ENCODE measurements at places on chromosomes 11 and 22. TPM values are rescaled to one million over a fixed set of nuclear protein-coding genes. Genes with fewer than 3 reads are reported as not detected.

GRCh38 chr11:1718326-1718725 lies 21.3 kb downstream of the KRTAP5-6 start:
- DNase-seq: no peak

GRCh38 chr11:75272391-75272790 lies 31.8 kb downstream of the TPBGL start:
- DNase-seq: no peak

GRCh38 chr11:119863851-119864601 lies 135.0 kb upstream of the NECTIN1 start:
- no peak for DNase-seq

DNA sequence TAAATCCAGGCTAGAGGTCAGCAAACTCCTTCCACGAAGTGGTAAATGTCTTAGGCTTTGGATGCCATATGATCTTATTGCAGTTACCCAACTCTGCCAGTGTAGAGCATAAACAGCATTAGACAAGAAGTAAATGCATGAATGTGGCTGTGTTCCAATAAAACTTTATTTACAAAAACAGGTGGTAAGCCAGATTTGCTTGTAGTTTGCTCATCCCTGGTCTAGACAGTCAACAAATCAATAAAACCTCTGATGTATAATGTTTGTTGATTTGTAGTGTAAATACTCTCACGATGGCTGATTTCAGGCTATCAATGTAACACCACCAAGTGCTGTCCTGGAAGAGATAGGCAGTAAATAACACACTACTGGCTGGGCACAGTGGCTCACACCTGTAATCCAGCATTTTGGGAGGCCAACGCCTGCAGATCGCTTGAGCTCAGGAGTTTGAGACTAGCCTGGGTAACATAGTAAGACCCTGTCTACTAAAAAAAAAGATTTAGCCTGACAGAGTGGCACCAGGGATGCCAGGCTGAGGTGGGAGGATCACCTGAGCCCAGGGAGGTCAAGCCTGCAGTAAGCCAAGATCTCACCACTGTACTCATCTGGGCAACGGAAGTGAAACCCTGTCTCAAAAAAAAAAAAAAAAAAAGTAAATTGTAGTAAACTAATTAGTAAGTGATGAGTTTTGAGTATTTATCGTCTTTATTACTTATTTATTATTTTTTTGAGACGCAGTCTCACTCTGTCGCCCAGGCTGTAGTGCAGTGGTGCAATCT lies 6.9 kb upstream of the CATSPER1 start:
- DNase-seq: no peak

DNA sequence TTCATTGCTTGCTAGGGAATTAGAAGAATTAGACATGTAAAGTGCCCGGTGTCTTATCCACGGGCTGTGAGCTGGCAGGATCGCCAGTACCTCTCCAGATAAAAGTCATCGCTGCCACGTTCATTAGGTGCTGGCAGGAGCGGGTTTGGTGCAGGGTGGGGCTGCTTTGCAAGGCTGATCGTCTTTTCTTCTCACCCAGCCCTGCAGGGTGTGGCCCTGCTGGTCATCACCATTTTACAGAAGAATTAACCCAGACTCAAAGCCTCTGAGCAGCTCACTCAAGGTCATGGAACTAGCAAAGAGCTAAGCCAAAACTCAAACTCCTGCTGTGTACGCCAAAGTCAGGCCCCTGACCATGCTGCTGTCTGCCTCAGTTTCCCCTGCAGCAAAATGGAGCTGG lies 6.1 kb upstream of the FGF4 start:
- DNase-seq: no peak

GRCh38 chr22:34638128-34638527 lies 427.8 kb upstream of the ISX start:
- no peak for DNase-seq

- DNase-seq: no peak
Measured at GRCh38 chr11:118715837-118716260, 36.4 kb upstream of the TREH start.

- no peak for DNase-seq
Measured at GRCh38 chr22:46763051-46763705, 728 bp downstream of the TBC1D22A start.

DNA sequence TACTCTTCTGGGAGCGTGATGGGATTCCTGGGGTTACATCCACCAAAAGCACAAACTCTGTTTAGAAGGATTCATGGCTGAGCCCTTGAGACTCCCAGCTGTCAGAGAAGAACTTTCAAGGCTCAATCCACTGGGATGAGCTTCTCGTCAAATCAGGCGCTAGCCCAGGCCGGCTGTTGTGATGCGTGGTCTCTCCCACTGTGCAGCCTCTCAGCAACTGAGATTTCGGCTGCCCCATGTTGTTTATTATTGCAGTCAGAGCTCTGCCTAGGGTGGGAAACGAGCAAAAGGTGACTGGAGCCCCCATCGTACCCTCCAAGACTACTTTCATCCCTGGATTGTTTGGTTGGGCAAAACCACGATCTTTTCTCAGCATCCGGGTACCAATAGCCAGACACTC lies 251.6 kb downstream of the ETS1 start:
- no peak for DNase-seq

GRCh38 chr22:46389081-46389480 lies 53.6 kb downstream of the TRMU start:
- no peak for DNase-seq

DNA sequence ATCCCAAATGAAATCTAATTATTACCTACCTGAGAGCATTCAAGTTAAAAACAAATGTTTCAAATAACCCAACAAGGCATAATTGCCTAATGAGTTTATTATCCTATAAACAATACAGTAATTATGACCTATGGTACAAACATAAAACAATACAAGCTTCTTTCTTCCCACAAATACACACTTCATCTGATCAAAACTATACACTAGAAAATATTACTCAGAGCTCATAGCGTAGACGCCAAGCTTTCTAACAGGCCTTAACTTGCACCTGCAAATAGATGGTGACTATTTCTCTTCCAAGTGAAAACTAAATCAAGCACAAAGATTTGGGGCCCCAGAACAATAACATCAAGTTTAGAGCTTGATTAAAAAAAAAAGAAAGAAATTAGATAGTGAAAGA lies 78.1 kb downstream of the SOX6 start:
- no peak for DNase-seq

DNA sequence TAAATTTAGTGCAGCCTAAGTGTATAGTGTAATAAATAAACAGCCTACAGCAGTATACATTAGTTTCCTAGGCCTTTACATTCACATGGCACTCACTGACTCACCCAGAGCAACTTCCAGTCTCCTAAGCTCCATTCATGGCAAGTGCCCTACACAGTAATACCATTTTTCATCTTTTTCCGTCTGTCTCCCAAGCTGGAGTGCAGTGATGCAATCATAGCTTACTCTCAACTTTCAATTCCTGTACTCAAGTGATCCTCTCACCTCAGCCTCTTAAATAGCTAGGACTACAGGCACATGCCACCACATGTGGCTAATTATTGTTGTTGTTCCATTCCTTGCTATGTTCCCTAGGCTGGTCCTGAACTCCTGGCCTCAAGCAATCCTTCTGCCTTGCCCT lies 54.4 kb downstream of the FCHSD2 start:
- DNase-seq: peak; percentile 62

- peak; percentile 67 for DNase-seq
Measured at GRCh38 chr11:2195756-2196088, 24.1 kb upstream of the TH start.

GRCh38 chr11:96082002-96082899 lies 158.3 kb upstream of the MTMR2 start:
- no peak for DNase-seq

DNA sequence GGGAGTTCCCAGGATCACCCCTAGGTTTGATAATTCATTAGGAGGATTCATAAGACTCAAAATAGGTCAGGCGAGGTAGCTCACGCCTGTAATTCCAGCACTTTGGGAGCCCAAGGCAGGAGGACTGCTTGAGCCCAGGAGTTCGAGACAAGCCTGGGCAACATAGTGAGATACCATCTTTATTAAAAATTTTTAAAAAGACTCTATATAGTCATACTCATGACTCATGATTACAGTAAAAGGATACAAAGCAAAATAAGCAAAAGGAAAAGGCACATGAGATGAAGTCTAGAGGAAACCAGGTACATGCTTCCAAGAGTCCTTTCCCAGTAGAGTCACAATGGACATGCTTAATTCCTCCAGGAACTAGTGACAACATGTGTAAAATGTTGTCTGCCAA lies 13.9 kb upstream of the PTS start:
- DNase-seq: no peak

GRCh38 chr22:35375526-35375925 lies 5.4 kb upstream of the HMOX1 start:
- DNase-seq: no peak

GRCh38 chr11:97537407-97538150 lies 1147.8 kb downstream of the JRKL start:
- peak; percentile 41 for DNase-seq

DNA sequence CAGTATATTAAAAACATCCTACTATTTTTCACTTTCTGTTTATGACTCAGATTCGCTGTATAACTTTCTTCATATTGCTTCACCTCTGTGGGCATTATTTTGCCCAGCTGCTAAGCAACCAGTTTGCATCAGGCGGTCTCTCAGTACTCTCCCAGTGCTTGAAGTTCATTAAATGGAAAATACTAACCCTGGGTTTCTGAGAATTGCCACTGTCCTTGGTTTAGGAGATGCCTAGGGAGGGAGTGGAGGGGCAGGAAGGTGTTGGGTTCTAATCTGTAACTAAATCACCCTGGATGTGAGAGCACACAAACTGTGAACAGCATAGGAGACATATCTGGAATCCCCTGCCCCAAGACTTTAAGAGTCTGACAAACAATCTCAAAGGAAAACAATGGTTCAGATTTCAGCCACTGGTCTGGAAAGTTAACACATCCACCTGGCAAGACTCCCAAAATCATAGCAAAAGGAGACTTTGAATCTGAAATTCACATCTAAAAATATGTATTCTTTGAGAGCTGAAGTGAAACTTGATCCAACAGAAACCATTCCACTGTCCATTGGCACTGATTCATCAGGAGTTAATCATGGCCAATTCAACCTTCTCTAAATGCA lies 540.0 kb downstream of the SOX6 start:
- no peak for DNase-seq

GRCh38 chr22:30301995-30302809 lies 12.9 kb upstream of the CASTOR1 start:
- DNase-seq: no peak

DCHS1 gene
- 32.2 TPM for total RNA-seq

SOX6 gene
- total RNA-seq: 6.1 TPM

SEC14L3 gene
- 0.43 TPM for total RNA-seq

CRKL gene
- 48.5 TPM for total RNA-seq

ZDHHC13 gene
- total RNA-seq: 28.6 TPM

Measured in upper lobe of left lung (tissue), 6 donors.